Panc1 (cell line): ENCODE measurements at places on chromosomes 5 and 9. TPM values are rescaled to one million over a fixed set of nuclear protein-coding genes. Genes with fewer than 3 reads are reported as not detected.

DNA sequence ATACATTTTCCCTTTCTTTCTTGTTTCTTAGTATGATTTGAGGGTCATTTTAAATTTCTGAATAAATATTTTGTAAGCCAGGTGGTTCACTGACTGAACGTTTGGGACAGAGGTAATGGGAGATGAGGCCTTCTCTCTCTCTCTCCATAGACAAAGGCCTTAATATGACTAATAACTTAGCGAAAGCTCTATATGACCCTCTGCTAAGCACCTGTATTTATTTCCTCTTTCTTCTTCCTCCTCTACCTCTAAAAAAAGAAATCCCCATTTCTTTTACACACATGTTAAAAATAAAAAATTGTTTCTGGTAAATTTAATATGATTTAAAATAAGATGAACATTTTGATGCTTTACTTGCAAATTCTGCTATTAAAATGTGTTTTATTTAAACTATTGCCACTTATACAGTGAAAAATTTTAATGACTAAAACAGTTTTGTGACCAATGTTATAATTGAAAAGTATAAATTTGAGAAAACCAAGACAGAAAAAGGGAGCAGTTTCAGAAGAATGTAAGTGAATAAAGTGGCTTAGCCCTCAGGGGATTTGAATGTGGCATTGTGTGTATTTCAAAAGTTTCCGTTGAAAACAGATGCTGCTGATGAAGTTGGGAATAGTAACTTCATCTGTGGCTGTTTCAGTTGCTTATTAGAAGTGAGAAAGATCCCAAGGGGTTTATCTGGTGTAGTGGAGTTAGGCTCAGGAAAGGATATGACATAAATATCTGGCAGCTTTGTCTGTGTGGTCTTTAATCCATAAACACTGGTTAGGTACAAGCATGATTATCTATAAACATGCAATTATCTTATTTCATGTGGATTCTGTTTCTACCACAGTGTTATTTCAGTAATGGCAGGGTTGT, 128.6 kb upstream of the GRHPR start:
- H3K36me3 ChIP-seq = no peaks in the 10 kb centered on the region
- no peaks in the 10 kb centered on the region for H3K27me3 ChIP-seq
- DNase-seq = no peak
- no peak overlapping the region for H3K27ac ChIP-seq

- H3K4me3 ChIP-seq = no peak overlapping the region
- H3K4me1 ChIP-seq = no peaks in the 10 kb centered on the region
- DNase-seq = no peak
- no peaks in the 10 kb centered on the region for H3K36me3 ChIP-seq
- H3K27ac ChIP-seq = no peak overlapping the region
These were observed 46.3 kb upstream of the PALM2AKAP2 start for GRCh38 chr9:109733690-109734089.

DNA sequence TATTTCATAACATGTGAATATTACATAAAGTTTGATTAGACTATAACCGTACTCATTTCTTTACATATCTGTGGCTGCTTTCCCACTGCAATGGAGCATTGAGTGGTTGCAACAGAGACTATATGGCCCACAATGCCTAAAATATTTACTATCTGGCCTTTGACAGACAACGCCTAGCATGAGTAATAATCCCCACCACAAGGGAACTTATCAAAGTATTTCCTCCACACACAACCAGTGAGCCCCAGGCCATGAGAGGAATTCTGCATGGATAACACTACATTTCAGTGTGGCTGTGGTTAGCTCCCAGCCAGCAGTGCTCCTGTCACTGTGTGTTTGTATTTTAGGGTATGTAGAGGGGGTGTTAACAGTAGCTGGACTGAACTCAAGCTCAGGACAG, 54.8 kb downstream of the FAM81B start:
- H3K4me1 ChIP-seq = no peaks in the 10 kb centered on the region
- no peak for DNase-seq
- H3K36me3 ChIP-seq = no peaks in the 10 kb centered on the region
- H3K27me3 ChIP-seq = peaks cover 9% of the 10 kb centered on the region
- H3K27ac ChIP-seq = no peak overlapping the region
- no peak overlapping the region for H3K4me3 ChIP-seq

DNA sequence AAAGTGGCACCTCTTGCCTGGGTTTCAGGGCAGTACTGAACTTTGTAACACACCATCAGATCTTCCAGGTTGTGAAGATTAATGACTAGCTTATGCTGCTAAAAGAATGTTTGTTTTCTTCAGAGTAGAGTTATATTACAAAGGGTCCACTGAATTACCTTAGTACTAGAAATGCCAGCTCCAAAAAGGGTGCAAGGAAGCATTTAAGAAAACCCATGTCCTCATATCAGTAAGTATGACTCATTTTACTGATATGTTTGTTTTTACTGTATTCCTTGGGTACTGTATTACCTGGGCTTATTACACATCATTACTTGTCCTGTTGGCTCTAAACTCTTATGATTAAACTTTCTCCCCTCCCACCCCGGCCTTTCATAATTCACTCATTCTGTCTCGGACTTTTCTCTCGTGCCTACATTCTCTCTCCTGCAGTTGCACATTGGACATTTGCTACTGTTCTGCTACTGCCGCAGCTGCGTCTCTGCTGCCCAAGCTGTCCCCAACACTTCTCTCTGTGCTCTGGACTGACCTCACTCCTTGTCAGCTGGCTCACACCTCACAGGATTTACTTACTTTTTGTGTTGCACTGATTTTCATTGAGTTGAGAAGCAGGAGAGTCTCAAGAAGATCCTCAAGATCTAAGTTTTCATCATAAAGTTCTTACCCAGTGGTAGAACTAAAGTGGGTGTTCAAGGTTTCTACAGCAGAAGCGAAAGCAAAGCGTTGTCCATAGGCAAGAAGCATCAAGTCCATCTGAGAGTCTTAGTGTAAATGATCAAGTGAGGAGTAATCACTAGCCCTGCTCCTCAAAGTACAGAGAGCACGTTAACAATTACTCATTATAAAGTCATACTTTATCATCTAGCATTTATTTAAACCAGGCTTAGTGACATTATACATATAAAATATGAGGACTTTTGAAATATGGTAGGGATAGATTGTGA, 53.2 kb upstream of the C9orf72 start:
- no peaks in the 10 kb centered on the region for H3K27me3 ChIP-seq
- no peak overlapping the region for H3K27ac ChIP-seq
- H3K4me3 ChIP-seq = no peak overlapping the region

GRCh38 chr5:126961702-126962101, 68.7 kb downstream of the MARCHF3 start:
- H3K36me3 ChIP-seq = no peaks in the 10 kb centered on the region
- DNase-seq = no peak
- no peak overlapping the region for H3K4me3 ChIP-seq
- no peak overlapping the region for H3K27ac ChIP-seq
- peaks cover 8% of the 10 kb centered on the region; the same call in 1 of the 2 replicates for H3K27me3 ChIP-seq

- no peak overlapping the region for H3K4me3 ChIP-seq
- no peaks in the 10 kb centered on the region; the same call in 1 of the 2 replicates for H3K36me3 ChIP-seq
- H3K4me1 ChIP-seq = peaks cover 66% of the 10 kb centered on the region
These were observed 28.4 kb downstream of the JADE2 start for GRCh38 chr5:134553821-134554267.

DNA sequence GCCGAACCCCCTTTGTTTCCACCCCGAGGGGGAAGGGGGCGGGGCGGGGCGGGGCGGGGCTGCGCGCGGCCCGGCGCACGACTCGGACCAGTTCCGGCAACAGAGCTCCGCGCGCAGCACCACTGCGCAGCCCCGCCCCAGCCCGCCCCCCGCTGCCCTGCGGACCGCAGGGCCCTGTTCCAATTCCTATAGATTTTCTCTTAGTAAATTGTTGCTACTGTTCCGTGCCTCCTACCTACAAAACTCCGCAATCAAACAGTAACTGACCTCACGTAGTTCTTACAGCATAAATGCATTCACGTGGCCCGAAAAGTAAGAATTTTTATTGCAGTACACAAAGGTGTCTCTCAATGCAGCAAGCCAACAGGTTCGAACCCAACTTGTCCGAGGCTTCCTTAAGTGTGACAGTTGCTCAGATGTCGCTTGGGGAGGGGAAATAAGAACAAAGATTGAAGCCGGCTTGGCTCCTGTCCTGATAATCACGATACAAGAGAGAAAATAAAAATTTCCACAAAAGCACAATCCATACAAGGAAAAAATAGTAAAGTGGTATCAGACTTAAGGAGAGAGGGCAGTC, 1.2 kb upstream of the RNF38 start:
- DNase-seq = peak; percentile 54
- H3K27me3 ChIP-seq = no peaks in the 10 kb centered on the region
- H3K36me3 ChIP-seq = no peaks in the 10 kb centered on the region

DNA sequence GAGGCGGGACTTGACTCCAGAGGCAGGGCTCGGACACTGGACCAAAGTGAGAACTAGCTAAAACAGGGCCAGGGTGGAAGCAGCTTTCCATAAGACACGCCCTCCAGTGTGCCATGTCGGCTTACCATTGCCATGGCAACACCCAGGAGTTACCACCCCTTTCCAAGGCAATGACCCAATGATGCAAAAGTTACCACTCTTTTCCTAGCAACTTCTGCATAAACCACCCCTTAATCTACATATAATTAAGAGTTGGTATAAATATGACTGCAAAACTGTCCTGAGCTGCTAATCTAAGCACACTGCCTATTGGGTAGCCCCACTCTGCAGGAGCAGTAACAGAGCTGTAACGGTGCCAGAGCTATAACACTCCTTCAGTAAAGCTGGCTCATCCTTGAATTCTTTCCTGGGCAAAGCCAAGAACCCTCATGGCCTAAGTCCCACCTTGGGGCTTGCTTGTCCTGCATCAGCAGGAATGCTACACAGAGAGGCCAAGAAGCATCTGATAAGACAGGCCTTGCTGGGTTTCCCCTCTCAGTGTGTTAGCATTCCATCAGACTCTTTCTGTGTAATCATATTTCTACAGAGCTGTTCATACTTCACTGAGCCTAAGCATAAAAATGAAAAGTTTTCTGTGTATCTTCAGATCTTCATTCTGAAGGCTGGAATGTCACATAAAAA, 262.7 kb upstream of the KLF9 start:
- DNase-seq = no peak
- H3K36me3 ChIP-seq = no peaks in the 10 kb centered on the region
- H3K4me3 ChIP-seq = no peak overlapping the region
- H3K4me1 ChIP-seq = no peaks in the 10 kb centered on the region

GRCh38 chr9:81589819-81590218, 99.5 kb downstream of the TLE1 start:
- H3K4me1 ChIP-seq = peaks cover 3% of the 10 kb centered on the region; the same call in 1 of the 2 replicates
- no peak for DNase-seq
- H3K4me3 ChIP-seq = no peak overlapping the region
- H3K27me3 ChIP-seq = no peaks in the 10 kb centered on the region
- no peaks in the 10 kb centered on the region for H3K36me3 ChIP-seq

GRCh38 chr9:114499941-114500696, 5.2 kb downstream of the WHRN start:
- no peaks in the 10 kb centered on the region for H3K36me3 ChIP-seq
- H3K27me3 ChIP-seq = no peaks in the 10 kb centered on the region
- H3K4me1 ChIP-seq = peaks cover 19% of the 10 kb centered on the region
- no peak for DNase-seq

DNA sequence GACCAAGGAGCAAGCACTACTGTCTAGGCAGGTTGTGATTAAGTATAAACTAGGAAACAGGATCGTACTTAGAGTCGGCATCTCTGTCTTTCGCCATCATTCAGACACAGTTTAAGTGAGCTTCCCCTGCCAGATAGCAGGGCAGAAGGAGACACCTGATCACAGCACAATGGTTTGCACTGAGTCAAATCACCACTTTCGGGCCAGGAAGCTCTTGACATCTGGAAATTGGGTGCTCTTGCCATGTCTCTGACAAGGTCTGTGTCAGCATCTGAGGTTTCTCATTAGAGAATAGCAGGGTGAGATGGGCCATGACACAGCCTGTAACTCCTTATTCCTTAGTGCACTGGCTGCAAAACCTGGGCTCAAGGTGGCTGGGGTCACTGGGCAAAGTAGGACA, 8.3 kb downstream of the ADRB2 start:
- DNase-seq = no peak
- H3K4me3 ChIP-seq = no peak overlapping the region
- H3K4me1 ChIP-seq = no peaks in the 10 kb centered on the region
- H3K27me3 ChIP-seq = no peaks in the 10 kb centered on the region

Gene DDX4
- total RNA-seq = not detected

Gene PCDHGA10
- total RNA-seq = 0.69 TPM

Gene MAP1B
- total RNA-seq = 82.3 TPM

Gene PDLIM4
- total RNA-seq = 9.9 TPM

Gene IGFBPL1
- total RNA-seq = 13.7 TPM

Gene SARDH
- 0.13 TPM for total RNA-seq
